ENCODE measurements at places on chromosomes 12 and 14.

GRCh38 chr14:103141117-103141796 lies 18.0 kb downstream of the TNFAIP2 start:
- no peak for DNase-seq

GRCh38 chr14:23559010-23559925 lies 3.2 kb downstream of the THTPA start:
- DNase-seq: no peak

- DNase-seq: no peak
These were observed 286.3 kb downstream of the RPAP3 start for GRCh38 chr12:47419497-47419896.

DNA sequence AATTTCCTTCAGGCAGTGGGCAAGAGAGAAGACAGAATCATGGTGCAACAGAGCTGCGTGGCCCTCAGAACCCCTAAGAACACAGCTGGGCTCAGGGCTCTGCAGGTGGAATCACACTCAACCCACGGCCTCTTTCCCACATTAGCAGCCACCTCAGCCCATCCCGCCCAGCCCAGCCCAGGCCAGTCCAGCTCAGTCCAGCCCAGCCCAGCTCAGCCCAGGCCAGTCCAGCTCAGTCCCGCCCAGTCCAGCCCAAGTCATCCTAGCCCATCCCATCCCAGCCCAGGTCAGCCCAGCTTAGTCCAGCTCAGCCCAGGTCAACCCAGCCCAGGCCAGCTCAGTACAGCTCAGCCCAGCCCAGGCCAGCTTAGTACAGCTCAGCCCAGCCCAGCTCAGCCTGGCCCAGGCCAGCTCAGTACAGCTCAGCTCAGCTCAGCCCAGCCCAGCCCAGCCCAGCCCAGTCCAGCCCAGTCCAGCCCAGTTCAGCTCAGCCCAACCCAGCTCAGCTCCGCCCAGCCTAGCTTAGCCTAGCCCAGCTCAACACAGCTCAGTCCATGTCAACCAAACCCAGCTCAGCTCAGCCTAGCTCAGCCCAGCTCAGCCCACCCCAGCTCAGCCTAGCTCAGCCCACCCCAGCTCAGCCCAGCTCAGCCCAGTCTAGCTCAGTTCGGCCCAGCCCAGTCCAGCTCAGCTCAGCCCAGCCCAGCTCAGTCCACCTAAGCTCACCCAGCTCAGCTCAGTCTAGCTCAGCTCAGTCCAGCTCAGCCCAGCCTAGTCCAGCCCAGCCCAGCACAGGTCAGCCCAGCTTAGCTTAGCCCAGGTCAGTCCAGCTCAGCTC lies 183.1 kb downstream of the TMEM121 start:
- no peak for DNase-seq

GRCh38 chr12:103771466-103771865 lies 69.6 kb downstream of the NT5DC3 start:
- DNase-seq: no peak

GRCh38 chr12:29226616-29227015 lies 77.5 kb downstream of the FAR2 start:
- DNase-seq: no peak

DNA sequence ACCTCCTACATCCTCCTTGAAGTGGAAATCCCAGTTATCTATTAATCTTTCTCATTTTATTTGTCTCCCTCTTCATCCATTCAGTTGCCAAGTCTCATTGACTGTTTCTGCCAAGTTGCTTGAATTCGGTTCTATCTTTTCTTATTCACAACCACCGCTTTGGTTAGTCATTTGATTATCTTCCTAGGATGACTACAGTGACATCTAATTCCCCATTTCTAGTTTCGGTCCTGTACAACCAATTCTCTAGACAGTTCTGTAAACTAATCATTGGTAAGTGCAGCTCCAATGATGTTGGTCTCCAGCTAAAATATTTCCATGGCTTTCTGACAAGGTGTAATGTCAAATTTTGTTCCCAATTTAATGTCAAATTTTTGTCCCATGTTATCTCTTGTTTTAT lies 220.1 kb downstream of the ADAMTS20 start:
- no peak for DNase-seq

GRCh38 chr14:87934185-87934584 lies 58.8 kb downstream of the GALC start:
- DNase-seq: no peak

DNA sequence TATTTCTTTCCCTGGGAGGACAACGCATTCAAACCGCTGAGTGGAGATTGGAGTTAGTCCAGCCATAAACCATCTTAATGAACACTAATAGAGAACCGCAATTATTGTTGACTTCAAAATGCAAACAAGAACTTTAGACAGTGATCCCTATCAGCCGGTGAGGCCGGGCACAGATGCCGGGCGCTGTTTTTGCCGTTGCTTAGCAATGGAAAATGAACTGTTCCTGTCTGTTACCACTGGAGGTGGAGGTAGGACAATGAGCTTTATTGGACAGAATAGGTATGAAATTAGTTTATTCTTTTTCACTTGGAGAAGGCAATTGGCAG lies 216.8 kb downstream of the TTC8 start:
- no peak for DNase-seq

GRCh38 chr14:89164168-89165073 lies 252.6 kb downstream of the FOXN3 start:
- DNase-seq: no peak

DNA sequence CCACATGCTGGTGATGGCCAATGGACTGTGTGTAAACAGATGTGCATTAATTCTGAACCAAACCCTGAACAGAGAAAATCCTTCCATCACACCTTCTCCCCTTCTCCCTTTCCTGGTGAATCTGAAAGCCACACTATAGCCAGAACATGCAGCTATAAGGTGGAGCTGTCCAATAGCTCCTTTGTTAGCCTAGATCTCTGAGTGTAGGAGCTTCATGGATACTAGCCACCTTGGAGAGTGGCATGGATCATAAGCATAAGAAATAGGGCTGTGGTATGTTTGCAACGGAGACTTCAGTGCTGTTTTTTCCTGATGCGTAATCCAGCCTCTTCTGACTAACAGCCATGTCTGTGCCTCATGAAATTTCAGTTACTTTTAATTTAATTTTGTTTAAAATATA lies 364.5 kb downstream of the BTG1 start:
- no peak for DNase-seq

DNA sequence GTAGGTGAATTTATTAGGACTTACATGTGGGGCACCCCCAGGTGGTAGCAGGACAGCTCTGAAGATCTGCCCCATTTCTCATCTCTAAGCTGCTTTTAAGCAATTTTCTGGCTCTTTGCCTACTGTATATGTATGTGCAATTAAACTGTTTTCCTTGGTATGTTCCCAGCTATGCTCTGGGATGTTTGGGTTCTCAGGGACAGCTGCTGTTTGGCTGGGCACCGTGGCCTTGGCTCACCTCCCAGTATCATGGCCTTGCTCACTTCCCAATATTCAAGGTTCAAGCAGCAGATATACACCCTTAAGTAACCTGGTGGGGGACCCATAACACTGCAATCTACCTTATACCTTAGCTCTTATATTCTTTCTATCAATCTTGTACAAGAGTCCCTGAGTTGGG lies 53.7 kb upstream of the KITLG start:
- DNase-seq: no peak

DNA sequence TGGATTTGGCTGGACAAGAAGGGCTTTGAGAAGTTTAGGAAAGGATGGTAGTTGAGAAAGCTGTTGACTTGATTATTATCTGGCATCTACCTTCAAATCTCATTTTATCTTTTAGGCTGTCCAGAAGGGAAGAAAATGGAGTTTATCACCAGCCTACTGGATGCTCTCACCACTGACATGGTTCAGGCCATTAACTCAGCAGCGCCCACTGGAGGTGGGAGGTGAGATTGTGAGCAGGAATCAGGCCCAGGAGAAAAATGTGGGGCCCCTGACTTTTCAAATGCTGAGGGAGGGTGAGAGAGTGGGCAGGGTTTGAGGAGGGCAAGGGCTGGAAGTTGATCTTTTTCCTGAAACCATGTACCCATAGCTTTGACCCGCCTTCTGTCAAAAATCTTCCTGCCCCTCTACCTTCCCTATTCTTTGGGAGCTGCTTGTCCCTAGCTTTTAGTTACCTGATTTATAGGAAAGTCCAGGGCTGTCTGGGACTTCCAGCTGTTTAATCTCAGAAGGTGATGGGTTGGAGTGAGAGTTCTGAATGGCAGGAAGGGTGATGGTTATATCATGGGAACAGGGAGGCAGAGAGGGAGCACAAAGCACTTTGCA lies 134.2 kb downstream of the SMOC1 start:
- no peak for DNase-seq

- no peak for DNase-seq
These were observed 280.9 kb downstream of the LRIG3 start for GRCh38 chr12:58639318-58639934.

DNA sequence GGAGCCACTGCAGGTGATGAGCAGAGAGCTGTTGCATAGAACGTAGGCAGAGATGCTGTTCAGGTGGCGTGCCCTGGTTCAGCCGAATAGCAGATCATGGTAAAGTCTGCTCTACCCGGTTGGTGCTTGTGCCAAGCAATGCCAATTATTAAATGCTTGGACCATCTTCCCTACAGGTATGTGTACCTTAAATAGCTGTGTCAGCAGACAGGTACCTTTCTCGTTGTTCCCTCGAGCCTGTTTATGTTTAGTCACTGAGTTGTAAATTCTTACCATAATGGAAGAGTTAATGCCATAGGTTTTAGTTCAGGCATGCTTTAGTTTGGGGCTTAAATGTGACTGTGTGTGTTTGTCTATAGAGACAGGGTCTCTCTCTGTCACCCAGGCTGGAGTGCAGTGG lies 112.5 kb upstream of the CPM start:
- DNase-seq: no peak

DNA sequence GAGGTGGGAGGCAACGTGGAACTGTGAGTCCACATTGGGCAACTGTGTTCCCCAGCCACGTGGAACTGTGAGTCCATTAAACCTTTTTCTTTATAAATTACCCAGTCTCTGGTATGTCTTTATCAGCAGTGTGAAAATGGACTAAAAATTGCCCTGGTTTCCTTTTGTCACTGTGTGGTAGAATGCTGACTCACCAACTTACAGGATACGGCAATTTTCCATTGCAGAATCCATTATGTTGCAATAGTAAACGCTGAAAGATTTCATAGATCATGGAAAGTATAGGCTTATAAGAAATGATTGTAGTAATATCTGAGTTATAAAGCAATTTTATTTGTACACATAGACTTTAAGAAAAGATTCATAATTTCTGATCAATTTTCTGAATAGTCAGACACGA lies 93.0 kb downstream of the GTF2A1 start:
- DNase-seq: no peak

DNA sequence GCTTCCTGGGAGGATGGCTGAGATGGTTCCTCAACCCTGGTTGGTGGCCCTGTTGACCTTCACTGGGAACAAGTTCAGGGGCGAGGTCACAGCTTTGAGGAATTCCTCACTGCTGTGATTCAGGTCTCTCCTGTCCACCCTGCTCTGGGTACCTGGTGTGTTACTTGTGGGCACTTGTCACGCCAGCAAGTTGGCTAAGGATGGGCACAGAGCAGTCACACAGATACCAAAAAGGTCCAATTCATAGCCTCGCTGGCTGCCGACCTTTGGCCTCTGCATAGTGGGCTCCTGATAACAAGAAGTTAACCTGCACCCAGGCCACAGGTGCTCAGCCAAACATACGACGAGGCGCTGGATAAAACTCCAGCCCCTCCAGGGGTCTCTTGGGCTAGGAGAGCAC lies 11.2 kb downstream of the SDS start:
- no peak for DNase-seq

- no peak for DNase-seq
These were observed 68.2 kb upstream of the CLMN start for GRCh38 chr14:95387826-95388445.

GRCh38 chr14:68016255-68016914 lies 196.8 kb downstream of the RAD51B start:
- DNase-seq: no peak

GRCh38 chr12:1054117-1054870 lies 63.3 kb downstream of the ERC1 start:
- no peak for DNase-seq

GRCh38 chr14:24314377-24315193 lies 3.3 kb downstream of the LTB4R start:
- DNase-seq: no peak

DNA sequence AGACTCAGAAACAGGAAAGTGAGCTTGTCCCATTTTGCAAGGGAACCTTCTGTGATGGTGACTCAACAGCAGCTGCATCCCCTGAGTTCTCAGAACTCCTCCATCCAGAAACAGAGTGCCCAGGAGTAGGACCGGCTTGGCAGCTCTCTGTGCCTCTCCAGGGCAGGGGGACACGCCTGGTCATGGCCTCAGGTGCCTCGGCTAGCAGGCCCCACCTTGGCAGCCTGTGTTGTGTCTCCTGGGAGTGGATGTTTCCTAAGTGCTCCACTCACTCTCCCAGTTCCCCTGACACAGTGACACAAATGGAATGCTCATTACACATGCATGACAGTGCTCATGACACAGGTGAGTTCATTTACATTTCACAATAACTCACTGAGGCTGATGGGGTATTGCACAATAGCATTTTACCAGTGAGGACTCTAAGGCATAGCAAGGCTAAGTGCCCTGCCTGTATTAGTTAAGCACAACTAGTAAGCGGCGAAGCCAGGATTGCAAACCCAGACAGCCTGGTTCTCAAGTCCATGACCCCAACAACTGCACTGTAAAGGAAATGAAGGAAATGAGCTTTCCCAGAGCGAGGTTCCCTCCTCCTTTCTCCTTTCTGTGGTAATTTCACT lies 47.4 kb downstream of the CALM1 start:
- no peak for DNase-seq

DNA sequence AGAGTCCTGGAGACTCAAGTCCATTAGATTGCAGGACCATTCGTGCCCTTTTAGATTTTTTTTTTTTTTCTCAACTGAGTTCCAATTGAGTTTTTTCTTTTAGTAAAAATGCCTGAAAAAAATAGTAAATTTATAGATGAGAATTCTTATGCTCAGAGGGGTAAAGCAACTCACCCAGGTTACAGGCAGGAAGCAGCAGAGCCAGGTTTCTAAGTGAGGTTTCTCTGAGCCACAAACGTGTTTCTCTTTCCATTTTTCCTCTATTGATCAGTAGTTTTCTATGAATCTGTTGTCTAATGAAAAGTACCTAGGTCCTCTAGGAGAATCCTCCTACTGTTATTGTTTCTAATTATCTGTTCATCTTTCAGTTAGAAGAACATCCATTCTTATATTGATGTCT lies 66.4 kb upstream of the C12orf71 start:
- no peak for DNase-seq

DNA sequence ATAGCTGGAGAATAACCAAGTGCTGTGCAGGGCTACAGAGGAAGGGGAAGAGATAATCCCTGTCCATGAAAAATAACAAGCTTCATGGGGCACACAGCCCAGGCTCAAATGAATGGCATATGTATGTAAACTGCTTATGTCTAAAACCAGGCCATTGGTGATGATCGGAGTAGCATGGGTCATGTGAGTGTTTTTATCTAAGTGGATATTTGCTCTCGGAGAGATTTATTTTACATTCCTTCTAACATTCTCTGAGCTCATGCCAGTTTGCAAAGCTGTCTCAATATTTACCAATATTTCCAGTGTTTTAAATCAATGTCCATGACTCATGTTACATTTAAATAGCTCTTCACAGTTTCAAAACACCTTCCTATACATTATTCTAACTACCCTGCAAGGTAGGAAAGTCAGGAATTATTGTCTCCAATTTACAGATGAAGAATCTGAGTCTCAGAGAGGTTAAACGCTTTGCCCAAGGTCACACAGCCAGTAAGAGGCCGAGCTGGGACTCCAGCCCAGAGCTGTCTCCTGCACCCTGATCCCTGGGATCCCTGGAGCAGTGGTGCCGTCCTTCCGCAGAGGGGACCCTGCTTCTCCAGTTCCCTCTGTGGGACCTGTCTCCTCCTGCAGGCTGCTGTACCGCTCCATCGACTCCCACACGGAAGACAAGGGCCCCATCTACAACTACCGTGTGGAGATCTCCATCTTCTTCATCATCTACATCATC lies 186.7 kb upstream of the FKBP4 start:
- DNase-seq: no peak

Data from GM04503 (cell line).